CD4-positive, alpha-beta T cell treated with Interferon gamma for 1 hour (primary cell): ENCODE measurements at places on chromosomes 4 and X.
A peak's percentile ranks its signal among the peaks of the same experiment; 100 is the strongest.

GRCh38 chr4:181958446-181958845 lies 284.8 kb upstream of the TENM3 start:
- no peak for DNase-seq

DNA sequence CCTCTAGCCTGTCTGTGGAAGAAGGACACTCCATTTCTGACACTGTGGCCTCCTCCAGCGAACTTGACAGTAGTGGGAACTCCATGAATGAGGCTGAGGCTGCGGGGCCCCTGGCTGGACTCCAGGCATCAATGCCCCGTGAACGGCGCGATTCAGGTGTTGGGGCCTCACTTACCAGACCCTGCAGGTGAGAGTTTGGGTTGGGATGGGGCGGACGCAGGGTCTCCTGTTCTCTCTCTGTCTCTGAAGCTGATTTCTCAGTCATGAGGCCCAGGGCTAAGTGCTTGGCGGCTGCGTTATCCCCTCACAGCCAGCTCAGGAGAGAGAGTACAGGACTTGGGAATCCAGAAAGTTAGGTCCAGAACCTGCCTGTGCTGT lies 71.0 kb downstream of the STARD8 start:
- DNase-seq = no peak

DNA sequence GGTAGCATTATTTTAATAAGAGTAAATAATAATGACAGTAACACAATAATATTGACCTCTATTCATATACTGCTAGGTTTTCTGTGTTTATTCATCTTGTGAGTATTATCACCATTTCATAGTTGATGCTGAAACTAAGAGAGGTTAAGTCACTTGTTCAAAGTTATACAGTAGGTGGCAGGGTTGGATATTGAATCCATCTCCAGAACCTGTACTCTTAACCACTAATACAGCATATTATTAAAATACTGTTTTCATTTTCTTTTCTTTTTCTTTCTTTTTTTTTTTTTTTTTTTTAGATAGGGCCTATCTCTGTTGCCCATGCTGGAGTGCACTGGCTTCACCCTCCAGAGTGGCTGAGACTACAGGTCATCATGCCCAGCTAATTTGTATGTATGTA lies 7.1 kb upstream of the ELF2 start:
- DNase-seq = no peak

- no peak for DNase-seq
Measured at GRCh38 chr4:122219356-122219755, 67.2 kb downstream of the BLTP1 start.

DNA sequence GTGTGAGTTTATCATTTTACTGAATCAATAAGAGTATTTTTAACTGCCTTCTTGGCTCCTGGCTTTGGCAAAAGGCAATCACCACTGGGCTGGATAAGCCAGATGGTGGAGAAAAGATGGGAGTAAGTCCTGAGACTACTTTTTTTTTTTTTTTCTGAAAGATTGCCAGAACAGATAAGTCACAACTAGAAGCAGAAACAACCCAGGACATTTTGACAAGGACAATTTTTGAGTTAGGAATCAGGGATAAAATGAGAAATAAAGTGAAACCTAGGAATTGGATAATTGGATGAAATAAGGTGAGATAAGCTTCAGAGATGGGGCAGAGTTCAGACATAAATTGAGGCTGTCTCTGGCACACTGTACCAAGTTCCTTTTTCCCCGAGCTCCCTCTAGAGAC lies 471.0 kb downstream of the KLHL13 start:
- no peak for DNase-seq

- DNase-seq = no peak
Measured at GRCh38 chr4:186725469-186726425, 2.1 kb upstream of the FAT1 start.

GRCh38 chr4:107210450-107211239 lies 174.5 kb upstream of the DKK2 start:
- DNase-seq = no peak

DNA sequence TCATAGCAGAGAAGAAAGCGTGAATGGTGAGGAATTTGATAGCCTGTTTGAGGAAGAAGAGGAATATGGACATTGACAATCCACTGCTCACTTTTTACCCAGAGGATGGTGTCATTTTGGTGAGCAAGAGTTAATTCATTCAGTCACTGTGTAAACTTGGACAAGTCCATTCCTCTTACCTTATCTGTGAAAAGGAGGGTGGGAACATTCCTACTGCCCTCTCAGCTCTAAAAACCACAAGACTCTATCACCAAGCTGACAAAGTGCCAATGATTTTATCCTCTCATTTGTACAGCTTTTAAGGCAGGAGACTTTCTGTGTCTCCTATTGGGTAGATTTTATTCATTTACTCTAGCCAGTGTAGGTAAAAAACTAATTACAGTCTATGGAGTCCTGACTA lies 103.8 kb downstream of the LUZP4 start:
- DNase-seq = no peak

DNA sequence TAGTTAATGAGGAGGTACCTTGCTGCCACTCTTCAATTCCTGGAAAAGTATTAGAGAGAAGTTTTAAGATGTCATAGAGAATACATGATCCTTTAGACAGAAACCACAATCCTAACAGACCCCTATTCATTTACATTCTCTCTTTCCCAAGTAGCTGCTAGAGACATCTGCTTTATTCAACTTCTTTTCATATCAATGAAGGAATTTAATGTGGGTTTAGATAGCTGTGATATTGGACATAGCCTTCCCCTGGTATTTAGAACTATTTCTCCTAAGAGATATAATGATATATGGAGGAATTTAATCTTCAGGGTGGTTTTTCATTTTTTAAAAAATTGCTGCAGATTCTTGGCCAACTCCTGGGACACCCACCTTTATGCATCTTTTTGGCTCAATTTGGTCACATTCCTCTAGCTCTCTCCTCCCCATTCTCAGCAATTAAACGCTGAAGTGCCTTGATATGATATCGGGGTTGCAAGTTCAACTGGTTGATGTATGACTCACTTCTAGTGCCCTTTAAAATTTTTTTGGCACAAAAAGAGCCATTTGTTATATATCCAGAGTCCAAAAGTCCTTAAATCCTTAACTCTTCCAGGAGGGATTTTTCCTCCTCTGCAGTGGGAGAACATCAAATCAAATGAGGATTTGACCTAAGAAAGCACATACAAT lies 57.6 kb downstream of the DOCK11 start:
- no peak for DNase-seq

DNA sequence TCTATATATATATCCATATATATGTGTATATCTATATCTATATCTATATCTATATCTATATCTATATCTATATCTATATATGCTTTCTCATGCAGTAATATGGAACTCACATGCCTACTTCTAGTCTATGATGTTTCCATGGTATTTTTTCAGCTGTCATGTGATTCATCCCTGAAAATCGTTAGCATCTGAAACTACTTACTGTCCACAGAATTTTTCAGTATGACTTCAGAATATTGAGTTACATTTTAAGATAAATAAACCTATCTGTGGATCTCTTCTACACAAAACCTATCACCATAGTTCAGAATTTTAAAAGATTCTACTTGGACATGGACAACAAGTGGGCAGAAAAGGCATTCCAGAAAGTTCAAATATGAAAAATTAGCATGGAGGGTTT lies 855.1 kb upstream of the INTU start:
- DNase-seq = no peak

- no peak for DNase-seq
Measured at GRCh38 chr4:121070696-121071639, 1.4 kb downstream of the NDNF start.

DNA sequence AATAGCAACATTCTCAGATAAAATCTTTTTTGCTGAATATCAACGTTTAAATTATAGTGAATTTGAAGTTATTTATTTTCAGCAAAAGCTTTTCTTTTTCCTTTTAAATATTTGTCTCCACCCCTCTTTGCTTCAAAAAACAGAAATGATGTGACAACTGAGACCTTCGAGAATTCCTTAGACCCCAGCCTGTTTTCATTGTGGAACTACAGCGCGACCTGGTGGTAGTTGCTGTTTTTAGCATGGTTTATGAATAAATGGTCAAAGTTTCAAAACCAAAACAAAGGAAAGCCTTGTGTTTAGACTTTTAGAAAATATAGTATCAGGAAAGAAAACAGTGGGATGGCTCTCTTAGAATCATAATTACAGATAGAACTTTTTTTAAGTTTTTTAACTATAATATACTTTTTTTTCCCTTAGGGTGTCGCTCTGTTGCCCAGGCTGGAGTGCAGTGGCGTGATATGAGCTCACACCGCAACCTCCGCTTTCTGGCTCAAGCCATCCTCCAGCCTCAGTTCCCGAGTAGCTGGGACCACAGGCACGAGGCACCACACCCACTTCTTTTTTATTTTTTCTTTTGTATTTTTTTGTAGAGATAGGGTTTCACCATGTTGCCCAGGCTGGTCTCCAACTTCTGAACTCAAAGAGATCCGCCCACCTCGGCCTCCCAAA lies 26.8 kb upstream of the TMEM184C start:
- DNase-seq = no peak

- no peak for DNase-seq
Measured at GRCh38 chr4:55398966-55399365, 3.2 kb downstream of the TMEM165 start.

- no peak for DNase-seq
Measured at GRCh38 chr4:98248934-98249333, 12.2 kb upstream of the RAP1GDS1 start.

GRCh38 chrX:119118780-119119395 lies 8.7 kb downstream of the KIAA1210 start:
- DNase-seq = peak; percentile 26

DNA sequence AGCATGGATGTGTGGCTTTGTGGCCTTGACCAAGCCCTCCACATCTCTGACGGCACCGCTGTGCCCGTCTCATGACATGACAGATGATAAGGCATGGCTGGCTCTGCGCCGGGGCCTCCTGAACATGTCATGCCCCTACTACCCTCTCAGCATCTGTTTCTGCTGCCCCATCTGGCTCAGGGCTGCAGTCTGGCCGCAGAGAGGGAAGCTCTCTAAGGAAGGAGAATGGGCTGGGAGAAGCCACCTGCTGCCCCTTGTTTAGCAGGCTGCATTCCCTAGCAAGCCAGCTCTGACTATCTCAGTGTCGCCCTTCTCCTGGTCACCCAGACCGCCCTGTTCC lies 7.2 kb downstream of the ZNF185 start:
- no peak for DNase-seq

GRCh38 chrX:113260474-113260873 lies 419.8 kb upstream of the AMOT start:
- no peak for DNase-seq

DNA sequence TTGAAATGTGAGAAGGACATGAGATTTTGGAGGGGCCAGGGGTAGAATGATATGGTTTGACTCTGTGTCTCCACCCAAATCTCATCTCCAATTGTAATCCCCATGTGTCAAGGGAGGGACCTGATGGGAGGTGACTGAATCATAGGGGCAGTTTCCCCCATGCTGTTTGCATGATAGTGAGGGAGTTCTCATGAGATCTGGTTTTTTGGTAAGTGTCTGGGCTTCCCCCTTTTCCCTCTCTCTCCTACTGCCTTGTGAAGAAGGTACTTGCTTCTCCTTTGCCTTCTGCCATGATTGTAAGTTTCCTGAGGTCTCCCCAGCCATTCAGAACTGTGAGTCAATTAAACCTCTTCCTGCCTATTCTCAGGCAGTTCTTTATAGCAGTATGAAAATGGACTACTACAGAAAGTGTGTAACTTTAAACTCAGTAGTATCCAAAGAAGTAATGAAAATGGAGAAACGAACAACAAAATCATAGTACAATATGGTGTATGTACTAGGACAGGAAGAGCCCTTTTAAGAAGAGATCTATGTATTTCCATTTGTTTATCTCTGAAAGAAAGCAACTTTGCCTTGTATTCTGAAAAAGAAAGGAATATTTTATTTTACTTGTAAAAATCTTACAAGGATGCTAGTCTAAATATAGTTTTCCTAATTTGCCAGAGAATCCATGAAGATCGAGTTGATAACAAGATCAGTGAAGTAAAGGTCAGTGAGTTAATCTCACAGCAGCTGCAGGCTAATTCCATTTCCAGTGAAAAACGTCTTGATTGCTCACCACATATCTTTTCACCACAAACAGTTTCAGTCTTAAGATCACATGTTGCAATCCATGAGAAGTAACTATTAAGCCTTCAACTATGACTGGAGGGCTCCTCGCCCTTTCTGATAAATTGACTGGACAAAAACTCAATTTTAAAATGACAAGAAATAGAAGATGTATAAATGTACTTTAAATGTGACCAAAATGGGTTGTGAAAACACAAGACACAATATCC lies 20.5 kb downstream of the PKD2 start:
- DNase-seq = no peak

DNA sequence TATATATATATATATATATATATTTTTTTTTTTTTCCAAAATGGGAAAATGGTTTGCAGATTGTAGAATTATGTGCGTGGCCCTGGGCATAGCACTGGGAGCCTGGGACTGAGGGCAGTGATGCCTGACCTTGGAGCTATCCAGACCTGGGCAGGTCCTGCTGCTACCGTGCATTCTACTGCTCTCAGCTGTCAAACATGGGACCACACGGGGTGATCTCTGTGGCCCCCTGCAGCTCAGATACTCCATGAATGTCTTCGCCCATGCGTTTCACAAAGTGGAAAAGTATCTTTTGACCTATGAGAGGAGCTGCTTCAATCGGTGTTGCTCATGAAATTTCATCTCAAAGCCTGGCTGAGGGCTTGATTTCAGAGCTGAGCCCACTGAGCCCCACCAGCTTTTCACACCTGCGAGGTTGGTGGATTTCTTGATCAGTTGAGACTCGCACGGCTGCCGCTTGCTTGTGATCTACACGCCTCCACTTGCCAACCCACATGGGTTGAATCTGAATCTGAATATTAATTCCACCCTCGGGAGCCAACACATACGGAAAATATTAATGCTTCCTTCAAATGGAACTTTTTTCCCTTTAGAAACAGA lies 35.7 kb downstream of the ING2 start:
- DNase-seq = no peak

DNA sequence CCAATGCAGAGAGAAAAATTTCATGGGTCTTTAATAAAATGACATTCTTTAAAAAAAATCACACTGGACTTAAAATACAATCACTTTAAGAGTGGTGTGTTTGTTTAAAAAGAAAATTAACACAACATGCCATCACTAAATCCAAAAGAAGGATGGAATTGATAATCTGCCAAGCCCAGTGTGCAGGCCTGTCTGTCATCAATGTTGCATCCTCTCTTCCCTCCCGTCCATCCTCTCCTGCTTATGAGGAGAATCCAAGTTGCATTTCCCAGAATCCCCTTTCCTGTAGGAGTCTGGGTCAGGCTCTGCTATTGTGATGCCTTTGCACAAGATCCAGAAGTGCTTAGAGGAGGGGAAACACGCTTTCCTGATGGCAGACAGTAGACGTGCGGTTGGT lies 169.4 kb downstream of the MID1 start:
- DNase-seq = no peak
